Activated CD4-positive, alpha-beta T cell treated with anti-CD3 and anti-CD28 coated beads, Interleukin-2, amount 50 U/mL, for 1 hour (primary cell): ENCODE measurements at places on chromosomes 3 and 15.

DNA sequence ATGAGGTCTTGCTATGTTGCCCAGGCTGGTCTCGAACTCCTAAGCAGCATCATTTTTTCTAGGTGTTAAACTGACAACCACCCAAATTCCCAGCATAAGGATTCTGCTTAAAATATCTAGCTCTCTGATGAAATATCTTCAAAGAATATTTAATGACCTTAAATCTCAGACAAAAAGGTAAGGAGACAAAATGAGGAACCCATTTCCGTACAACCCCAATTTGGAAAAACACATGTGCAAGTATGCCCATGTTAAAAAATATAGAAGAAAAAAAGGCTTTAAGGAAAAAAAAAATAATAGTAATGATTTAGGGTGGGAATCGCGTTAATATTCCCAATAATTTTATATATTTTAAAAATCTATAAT lies 1.4 kb upstream of the SACM1L start:
- no peak for DNase-seq

DNA sequence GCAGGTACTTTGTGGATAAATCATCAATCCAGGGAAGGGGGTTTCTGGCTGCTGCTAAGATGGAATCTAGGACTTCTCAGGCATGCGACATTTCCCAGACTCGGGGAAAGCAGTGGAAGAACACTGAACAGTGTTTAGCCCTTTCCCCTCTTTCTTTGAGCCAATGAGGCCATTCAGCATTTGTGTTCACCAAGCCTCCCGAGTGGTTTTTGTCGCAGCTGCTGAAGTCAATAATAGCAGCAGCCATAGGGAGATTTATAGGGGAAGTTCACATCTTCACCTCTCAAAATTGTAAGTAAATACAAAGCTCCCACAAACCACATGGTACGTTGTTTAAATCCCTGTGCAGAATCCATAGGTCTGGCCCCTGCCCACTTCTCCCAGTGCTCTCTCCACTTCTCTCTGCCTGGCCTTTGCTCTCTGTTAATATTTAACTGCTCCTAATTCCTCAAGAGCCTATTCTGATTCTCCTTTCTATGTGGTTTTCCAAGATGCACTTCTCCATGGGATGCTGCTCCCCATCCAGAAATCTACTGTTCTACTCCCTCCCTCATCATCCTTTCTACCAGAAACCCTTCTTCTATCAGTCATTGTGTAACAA lies 230.7 kb downstream of the SHQ1 start:
- no peak for DNase-seq

GRCh38 chr15:38589502-38589901 lies 24.9 kb upstream of the RASGRP1 start:
- DNase-seq, result no peak

- no peak for DNase-seq
These were observed 35.6 kb downstream of the RTP4 start for GRCh38 chr3:187403768-187404288.

- no peak for DNase-seq
These were observed 94.1 kb downstream of the VGLL4 start for GRCh38 chr3:11549580-11550140.

GRCh38 chr15:74763416-74763815 lies 14.8 kb downstream of the CYP1A2 start:
- no peak for DNase-seq

DNA sequence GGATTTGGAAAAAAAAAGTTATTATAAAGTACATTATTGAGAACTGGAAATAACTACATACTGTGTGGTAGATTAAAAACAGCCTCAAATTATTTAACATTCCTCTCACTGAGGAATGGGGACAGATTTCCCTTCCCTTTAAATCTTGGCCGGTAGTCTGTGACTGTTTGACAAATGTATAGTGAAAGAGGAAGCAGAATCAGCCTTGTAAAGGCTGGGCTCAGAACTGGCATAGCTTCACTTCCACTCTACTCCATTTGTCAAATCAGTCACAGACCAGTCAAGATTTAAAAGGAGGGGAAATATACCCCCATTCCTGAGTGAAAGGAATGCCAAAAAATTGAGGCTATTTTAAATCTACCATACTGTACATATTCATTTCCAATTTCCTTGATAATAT lies 18.2 kb upstream of the B4GALT4 start:
- DNase-seq, result no peak

DNA sequence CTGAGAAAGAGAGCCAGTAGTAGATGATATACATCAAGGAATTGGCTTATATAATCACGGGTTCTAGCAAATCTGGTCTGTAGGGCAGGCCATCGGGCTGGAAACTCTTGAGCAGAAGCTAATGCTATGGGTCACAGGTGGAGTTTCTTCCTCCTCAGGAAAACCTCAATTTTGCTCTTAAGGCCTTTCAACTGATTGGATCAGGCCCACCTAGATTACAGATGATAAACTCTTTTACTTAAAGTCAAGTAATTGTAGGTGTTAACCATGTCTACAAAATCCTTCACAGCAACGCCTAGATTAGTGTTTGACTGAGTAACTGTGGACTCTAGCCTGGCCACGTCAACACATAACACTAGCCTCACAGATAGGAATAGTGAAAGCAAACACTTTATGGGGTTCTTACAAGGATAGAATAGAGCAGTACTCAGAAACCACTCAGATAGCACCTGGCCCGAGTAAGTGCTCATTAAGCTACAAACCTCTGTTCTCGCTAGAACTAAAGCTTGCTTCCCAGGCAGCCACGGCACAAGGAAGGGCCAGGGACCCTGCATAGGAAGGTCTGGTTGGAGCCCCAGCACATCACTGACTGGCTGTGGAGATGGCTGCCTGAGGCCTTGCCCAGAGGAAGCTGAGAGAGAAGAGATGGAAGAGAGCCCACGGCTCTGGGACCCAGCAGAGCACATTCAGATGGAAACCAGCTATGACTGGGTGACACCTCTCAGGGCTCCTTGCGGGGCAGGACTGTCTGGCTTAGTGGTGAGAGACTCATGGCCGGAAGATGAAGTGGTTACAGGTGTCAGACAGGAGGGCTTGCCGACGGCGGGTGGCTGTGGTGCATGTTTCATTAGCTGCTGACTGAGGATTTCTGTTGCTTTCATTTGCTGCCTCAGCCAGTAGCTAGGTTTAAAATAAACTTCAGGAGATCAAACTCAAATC lies 202.5 kb upstream of the TLE3 start:
- peak; percentile 58 for DNase-seq

- DNase-seq, result no peak
These were observed 197.6 kb downstream of the PDZRN3 start for GRCh38 chr3:73427048-73427706.

DNA sequence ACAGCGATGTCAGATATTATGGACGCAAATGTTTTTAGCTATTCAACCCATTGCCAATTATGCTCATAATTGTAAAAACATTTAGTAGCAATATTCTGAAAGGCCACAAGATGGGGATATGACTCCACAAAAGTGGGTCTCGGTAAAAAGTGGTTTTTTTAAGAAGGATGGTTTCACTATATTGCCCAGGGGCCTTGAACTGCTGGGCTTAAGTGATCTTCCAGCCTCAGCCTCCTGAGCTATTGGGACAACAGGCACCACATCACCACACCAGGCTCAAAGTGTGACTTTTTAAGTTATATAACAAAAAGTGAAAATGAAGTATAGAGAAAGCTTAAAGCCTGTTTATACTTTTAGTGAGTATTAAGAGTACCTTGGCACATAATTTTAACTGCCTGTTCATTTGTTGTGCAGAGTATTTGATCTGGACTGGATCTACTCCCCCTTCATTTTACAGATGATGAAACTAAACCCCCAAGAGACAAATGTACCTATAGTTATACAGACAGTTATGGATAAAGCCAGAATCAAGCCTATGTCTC lies 9.4 kb downstream of the NAA50 start:
- DNase-seq, result peak; percentile 5

DNA sequence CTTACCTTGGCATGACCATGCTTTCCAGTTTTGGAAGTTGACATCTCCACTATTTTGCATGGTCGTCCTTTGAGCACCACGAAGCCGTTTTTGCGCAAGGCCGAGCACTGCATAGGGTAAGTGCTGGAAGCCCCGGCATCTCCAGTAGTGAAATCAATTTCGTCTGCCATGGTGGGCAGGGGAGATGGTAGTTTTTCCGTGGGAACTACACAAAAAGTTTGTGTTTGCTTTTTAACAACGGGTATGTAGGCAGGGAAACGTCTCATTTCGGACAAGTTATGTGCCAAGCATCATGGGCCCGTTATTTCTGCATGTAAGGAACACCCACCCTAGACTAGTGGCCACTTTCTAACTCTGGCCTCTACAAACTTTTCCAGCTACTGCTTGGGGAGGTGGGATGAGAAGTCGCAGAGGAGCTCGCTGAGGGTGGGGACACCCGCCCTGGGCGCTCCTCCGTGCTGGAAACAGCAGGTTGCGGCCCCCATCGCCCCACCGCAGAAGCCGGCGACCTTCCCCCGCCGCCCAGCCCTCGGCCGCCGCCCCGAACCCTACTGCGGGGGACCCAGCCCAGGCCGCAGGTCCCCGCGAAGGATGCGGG lies 701 bp downstream of the EIF5A2 start:
- no peak for DNase-seq

- no peak for DNase-seq
These were observed 32.2 kb upstream of the SEC22A start for GRCh38 chr3:123169492-123169929.

GRCh38 chr15:31366169-31366734 lies 39.6 kb downstream of the KLF13 start:
- no peak for DNase-seq

DNA sequence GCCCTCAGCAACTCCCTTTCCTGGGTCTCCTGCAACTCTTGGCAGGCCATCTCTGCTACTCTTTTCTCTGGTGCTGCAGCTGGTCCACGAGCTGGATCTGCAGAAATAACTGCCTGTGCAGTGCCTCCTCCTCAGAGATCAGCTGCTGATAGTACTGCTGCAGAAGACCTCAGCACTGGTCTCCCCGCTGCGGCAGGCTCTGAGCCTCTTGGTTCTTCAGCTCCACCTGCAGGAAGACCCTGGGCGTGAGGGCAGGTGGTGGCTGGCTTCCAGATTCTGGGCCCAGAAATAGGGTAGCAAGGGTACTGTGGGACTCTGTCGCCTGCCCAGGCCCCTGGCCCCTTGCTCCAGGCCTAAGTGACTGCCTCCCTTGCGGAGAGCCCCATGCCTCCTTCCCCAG lies 79.7 kb upstream of the C2CD4B start:
- DNase-seq, result no peak

DNA sequence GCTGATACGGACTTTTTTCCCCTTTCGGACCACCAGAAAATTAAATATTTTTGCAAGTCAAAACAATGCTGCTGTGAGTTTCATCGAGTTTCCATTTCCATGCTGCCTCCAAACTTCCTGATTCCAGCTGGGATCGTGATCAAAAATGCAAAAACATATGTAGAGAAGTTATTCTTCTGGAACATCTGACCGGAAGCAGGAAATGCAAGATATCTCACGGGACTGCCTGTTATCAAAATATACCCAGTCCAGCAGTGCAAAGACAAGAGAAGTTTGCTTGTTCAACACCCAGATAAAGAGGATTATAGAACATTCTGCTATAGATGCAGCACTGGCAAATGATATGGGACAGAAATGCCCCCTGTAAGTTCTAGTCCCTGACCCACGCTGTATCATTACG lies 726.7 kb upstream of the NR2F2 start:
- DNase-seq, result no peak

GRCh38 chr3:25289663-25290062 lies 138.4 kb upstream of the RARB start:
- no peak for DNase-seq

DNA sequence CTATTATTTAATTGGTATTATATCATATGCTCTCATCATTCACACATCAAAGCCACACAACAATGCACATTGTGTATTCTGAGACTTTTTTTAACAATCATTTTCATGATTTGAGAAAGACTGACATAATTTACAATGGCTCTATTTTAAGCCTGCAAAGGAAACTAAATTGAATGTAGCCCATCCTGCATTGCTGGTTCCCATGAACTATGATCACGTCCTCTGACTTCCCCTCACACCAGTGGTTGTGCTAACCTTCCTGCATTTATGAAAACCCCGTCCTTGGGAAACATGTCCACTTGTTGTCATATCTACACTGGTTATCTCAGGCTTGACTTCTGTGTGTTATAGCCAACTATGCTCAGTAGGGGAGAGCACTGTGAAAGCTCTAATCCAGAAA lies 546.2 kb downstream of the MECOM start:
- DNase-seq, result no peak

- DNase-seq, result no peak
These were observed 111.7 kb upstream of the KLF13 start for GRCh38 chr15:31214864-31215489.

- no peak for DNase-seq
These were observed 60.9 kb downstream of the TLNRD1 start for GRCh38 chr15:81061490-81062253.

DNA sequence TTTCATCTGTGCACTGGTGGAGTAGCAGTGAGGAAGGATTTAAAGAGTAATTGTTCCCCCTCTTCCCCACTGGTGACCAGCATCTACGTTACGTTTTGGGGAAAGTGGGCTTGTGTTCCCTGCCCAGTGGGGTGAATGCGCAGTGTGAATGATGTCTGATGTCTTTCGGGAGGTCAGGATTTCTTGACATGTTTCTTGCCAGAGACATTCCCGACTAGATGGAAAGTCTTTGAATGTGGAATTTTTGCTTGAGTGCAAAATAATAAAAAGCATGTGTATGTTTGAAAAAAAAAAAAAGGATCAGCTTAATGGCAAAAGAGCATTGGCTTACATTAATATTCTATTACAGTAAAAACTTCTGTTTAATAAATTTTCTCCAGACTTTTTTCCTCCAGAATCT lies 632.2 kb downstream of the FOXP1 start:
- no peak for DNase-seq

GRCh38 chr3:179651687-179652446 lies 973 bp upstream of the USP13 start:
- no peak for DNase-seq

GRCh38 chr3:177137774-177138705 lies 59.2 kb downstream of the TBL1XR1 start:
- no peak for DNase-seq

- DNase-seq, result no peak
These were observed 105.0 kb downstream of the LRRK1 start for GRCh38 chr15:101024073-101024695.

DNA sequence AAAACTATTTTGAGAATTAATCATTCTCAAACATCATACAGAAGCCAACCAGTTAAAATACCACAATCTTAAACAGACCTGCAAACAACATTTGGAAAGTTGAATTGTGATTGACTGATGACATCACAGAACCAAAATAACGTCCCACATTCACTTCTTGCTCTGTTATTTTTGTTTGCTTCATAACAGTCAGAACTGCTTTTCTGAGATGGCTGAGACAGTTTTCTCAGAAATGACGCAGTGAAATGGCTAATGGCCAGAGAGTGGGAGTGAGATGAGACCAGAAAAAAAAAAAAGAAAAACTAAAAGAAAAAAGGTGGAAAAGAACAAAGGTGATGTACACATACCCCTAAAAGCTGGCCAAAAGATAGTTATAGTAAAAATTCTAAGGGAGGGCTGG lies 1061.2 kb downstream of the FHIT start:
- DNase-seq, result no peak

DNA sequence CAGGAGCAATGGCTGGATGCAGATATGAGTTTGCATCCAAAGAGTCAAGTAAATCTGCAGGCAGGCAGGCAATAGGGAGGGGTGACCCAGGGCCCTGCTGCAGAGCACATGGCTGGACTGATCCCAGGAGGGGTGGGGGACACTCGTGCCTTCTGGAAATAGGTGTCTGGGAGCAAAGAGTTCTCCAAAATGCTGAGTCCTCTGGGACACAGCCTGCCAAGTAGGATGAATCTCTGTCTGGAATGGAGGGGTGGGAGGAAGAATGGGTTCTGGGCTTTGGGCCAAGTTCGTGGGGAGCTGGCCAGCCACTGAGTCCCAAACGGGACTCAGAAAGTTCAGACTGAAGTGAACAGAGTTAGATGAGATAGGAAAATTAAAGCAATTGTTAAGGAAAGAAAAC lies 214.5 kb downstream of the MTHFS start:
- DNase-seq, result no peak
